Fibroblast of skin of left biceps (primary cell): ENCODE measurements at places on chromosomes 13 and 19.

GRCh38 chr19:12996406-12997094, 1.3 kb downstream of the NFIX start:
- DNase-seq = no peak

DNA sequence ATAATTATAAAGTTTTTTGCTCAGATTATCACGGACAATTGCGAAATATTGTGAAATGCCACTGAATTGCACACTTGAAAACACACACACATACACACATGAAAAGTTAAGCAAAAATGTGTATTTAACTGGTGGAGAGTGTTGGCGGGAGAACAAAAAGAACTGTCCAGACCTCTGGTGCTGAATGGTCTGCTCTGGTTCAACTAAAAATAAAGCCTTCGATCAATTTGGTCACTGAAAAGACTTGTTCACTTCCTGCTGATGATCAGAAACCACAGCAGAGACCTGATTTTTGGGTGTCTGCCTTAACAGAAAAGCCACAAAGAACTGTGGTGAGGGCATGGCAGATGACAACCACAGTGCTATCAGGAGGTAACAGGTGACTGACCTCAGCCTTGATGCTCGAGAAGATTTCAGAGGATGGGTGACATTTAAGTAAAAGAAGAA, 4.0 kb upstream of the IGFL1 start:
- DNase-seq = peak; percentile 17

DNA sequence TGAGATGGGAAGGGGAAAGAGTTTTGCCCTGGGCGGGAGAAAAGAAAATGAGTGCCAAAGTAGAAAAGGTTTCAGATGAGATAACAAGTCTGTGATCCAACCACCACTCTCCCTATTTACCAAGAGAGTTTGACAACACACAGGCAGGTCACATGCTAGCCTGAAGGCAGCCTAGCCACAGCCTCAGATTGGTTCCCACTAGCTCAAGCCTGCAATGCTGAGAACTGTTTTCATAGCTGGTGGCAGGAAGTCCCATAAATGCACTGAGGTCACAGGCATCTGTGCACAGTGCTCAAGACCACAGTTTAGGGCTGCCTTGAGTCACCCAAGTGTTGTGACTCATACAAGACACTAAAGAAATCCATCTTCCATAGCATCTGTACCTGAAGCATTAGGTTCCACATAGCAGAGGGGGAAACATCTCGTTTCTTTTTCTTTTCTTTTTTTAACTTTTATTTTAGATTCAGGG, 18.5 kb upstream of the POP4 start:
- no peak for DNase-seq

DNA sequence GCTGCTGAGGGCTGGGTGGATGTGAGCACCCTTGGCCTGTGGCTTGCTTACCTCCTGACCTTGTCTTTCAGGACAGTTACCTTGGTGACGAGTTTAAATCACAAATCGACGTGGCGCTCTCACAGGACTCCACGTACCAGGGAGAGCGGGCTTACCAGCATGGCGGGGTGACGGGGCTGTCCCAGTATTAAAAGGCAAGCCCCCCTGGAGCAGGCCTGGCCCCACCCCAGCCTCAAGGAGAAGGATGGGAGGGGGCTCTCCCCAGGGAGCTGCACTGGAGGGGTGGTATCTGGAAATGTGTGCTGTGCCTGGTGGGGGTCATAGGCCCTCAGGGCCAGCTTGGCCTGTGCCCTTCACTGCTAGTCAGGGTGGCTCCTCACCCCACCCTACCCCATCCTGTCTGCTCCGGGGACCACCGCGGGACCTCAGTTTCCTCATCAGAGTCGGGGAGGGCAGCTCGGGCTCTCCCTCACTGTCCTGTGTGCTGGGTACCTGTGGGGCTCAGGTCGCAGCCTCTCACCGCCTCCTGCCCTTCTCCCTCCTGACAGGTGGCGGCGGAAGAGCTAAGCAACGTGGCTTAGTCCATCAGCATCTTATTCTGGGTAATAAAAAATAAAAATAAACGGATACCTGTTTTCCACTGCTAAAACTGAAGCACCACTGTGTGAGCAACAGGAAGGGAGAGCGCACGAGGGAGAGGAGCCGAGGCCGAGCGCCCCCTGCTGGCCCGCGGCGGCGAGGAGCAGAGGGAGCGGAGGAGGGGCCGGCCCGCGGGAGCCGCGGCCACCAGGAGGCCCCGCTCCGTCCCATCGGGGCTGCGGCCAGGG, 29.8 kb downstream of the CERS1 start:
- DNase-seq = no peak

DNA sequence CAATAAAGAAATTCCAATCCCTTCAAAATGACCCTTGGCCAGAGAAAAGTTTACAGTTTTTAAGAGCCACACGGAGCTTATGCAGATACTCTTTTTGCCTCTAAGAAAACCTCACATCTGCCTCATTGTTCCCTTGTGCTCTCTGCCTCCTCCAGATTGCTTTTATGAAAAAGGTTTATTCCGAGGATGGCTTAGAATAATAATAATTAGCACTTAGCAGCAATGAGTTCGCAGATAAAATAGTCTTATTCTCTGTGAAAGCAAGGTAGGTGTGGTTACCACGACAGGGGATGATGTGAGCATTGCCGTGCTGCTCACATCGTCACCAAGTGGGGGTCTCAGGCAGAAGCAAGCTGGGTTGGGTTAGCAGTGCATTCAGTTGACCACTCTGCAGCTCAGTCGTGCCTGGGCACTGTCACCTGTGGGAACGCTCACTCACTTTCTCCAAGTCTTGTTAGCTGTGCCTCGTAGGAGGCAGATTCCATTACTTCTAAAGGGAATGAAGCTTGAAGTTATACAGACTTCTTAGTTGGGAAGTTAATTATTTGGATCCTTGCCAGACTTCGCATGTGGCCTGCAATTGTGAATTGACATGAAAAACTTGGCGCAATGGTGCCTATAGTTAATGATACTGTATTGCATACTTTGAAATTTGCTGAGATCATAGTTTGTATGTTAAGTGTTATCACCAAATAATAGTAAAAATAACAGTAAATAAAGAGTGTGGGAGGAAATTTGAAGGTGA, 157.2 kb downstream of the MYO16 start:
- DNase-seq = no peak

GRCh38 chr19:19775891-19776205, 42.9 kb upstream of the ZNF14 start:
- DNase-seq = no peak

DNA sequence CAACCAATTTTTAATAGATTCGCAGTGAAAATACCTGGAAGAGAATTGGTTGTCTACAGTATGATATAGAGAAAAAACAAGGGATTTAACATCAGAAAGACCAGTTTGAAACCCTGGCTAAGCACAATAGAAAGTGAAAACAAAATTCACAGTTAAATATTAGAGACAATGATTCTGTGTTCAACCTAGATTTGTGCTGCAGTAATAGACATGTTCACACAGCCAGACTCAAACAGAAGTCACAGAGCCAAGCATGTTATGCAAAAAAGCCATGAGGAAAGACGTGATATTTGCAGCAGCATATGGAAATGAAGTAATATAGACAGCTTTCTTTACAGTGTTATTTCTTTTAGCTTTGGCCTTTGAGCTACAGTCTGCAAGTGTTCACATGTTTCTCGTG, 48.1 kb downstream of the SCEL start:
- no peak for DNase-seq

DNA sequence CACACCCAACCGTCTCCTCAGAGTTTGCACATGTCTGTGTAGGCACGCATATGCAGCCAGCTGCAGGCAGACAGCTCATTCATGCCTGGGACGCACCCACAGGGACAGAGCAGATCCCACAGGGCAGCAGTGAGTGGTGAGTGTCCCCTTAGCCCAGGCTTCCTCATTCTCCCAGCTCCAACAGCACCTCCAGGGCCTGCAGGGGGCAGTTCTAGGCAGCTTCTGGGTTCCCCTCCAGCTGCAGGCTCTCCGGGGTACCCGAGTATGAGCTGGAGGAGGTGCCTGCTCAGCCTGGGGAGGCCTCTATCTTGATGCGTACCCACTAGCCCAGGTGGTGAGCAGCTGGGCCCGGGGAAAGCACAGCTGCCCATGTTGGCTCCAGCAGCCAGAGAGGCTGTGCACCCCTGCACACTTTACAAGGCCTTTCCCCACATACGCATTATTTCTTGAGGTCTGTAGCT, 1.3 kb upstream of the SHANK1 start:
- DNase-seq = no peak

GRCh38 chr19:56966225-56966696, 125.7 kb upstream of the PEG3 start:
- DNase-seq = no peak

- DNase-seq = no peak
Measured at GRCh38 chr19:46381346-46381745, 32.0 kb downstream of the CCDC8 start.

GRCh38 chr13:31320946-31321345, 121.2 kb downstream of the B3GLCT start:
- DNase-seq = no peak

DNA sequence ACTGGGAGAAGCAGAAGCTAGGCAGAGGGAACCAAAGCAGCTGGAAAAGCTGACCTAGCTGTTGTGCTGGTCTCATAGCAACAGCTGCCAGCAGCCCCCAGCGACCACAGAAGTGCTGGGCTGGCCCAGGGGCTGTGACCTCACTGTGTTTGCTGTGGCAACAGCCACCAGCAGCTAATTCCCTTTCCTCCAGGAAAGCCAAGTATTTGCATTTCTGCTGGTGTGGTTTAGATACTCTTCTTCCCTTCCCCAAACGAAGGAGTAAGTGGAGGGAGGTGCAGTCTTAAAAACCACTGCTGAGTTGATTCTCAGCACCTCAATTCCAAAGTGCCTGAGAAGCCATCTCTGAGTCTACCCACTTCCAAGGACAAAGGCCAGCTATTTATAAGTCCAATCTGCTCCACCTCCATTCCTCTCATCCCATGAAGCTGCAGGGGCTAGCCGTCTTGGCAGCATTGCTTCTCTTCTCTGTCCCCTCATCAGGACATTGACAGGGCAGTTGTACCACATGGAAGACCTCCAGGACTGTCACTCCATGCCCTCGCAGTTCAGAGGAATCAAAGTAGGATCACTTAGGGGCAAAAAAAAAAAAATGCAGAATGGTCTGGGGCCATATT, 11.5 kb upstream of the CCDC97 start:
- no peak for DNase-seq
